ENCODE measurements at places on chromosomes 5 and 9. TPM values are rescaled to one million over a fixed set of nuclear protein-coding genes. Genes with fewer than 3 reads are reported as not detected.

The TAF11L10 gene
- not detected for total RNA-seq

The FSTL4 gene
- total RNA-seq: 3.7 TPM

DNA sequence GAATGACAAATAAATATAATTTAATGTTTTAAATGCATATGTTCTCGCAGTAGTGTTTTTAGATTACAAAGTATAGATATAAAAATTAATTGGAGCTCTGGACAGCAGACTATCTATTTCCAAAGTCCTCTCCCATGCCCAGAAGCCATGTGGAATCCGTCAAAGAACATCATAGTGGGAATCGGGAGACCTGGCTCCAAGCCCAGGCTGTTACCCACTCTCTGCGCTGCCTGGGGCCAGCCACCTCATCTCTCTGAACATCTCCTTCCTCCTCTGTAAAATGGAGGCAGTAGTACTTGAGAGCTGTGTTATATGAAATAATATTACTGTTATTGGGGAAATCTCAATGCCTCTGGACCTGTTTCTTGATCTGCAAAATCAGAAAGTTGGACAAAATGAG, 58.1 kb upstream of the SLC30A5 start:
- DNase-seq: no peak
- no peaks in the 10 kb centered on the region for H3K27me3 ChIP-seq
- H3K27ac ChIP-seq: no peak overlapping the region
- no peak overlapping the region for H3K4me3 ChIP-seq

- no peak overlapping the region for H3K27ac ChIP-seq
- no peak overlapping the region for H3K4me3 ChIP-seq
- DNase-seq: peak; percentile 60
- H3K4me1 ChIP-seq: no peaks in the 10 kb centered on the region
- H3K27me3 ChIP-seq: no peaks in the 10 kb centered on the region
These were observed 68.2 kb downstream of the FAM114A2 start for GRCh38 chr5:153970496-153970895.

The SPATA31A3 gene
- not detected for total RNA-seq

DNA sequence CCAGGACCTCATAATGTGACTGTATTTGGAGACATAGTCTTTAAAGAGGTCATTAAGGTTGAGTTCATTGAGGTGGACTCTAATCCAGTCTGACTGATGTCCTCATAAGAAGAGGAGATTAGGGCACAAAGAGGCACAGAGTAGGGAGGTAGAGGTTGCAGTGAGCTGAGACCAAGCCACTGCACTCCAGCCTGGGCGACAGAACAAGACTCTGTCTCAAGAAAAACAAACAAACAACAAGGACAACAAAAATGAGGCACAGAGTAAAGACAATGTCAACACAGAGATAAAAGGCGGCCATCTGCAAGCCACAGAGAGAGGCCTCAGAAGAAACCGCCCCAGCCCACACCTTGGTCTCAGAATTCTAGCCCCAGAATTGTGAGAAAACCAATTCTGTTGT, 17.0 kb upstream of the TDRD7 start:
- H3K4me1 ChIP-seq: no peaks in the 10 kb centered on the region
- no peaks in the 10 kb centered on the region for H3K36me3 ChIP-seq
- H3K4me3 ChIP-seq: no peak overlapping the region

The PAEP gene
- total RNA-seq: not detected

The ANXA2R gene
- total RNA-seq: 10.6 TPM
